ENCODE measurements at places on chromosomes 1 and 21. TPM values are rescaled to one million over a fixed set of nuclear protein-coding genes. Genes with fewer than 3 reads are reported as not detected.

The DMBX1 gene
- total RNA-seq: 0.87 TPM

The S100A3 gene
- total RNA-seq: 123 TPM

The C1orf185 gene
- not detected for total RNA-seq

The AADACL4 gene
- not detected for total RNA-seq

The ZNF593 gene
- total RNA-seq: 46.6 TPM

The MT1HL1 gene
- total RNA-seq: not detected

The SLC2A5 gene
- 0.62 TPM for total RNA-seq

The CFHR1 gene
- total RNA-seq: 0.17 TPM

The MFSD2A gene
- total RNA-seq: 9.9 TPM

The FRRS1 gene
- total RNA-seq: 1.3 TPM

The AK4 gene
- total RNA-seq: 34.6 TPM

The UBL4B gene
- not detected for total RNA-seq

The GBP3 gene
- 0.97 TPM for total RNA-seq

The UCHL5 gene
- 43.4 TPM for total RNA-seq

The TAF12 gene
- total RNA-seq: 12.5 TPM

The MCOLN3 gene
- 2.8 TPM for total RNA-seq

The SPRR1A gene
- total RNA-seq: not detected

The FAM72C gene
- total RNA-seq: 5.7 TPM

The NKAIN1 gene
- 1.1 TPM for total RNA-seq

The GNG4 gene
- total RNA-seq: 13.0 TPM

The CNN3 gene
- total RNA-seq: 59.2 TPM

The KCNA3 gene
- total RNA-seq: not detected

The ST6GALNAC5 gene
- 0.09 TPM for total RNA-seq

The CTPS1 gene
- 85.3 TPM for total RNA-seq

The GCSAML gene
- not detected for total RNA-seq

The TMEM50B gene
- total RNA-seq: 10.5 TPM

The PLA2G2F gene
- not detected for total RNA-seq

The HES3 gene
- not detected for total RNA-seq

The CD52 gene
- total RNA-seq: not detected

The PLD5 gene
- 2.4 TPM for total RNA-seq

The CRYBG2 gene
- 1.3 TPM for total RNA-seq

The OR2L3 gene
- total RNA-seq: not detected

The AGTRAP gene
- total RNA-seq: 85.9 TPM

The FTCD gene
- total RNA-seq: 0.16 TPM

The IVL gene
- total RNA-seq: 0.09 TPM

The HSD11B1 gene
- 0.60 TPM for total RNA-seq

The HMCN1 gene
- 0.02 TPM for total RNA-seq

The RNF186 gene
- total RNA-seq: not detected

The ITLN2 gene
- 0.66 TPM for total RNA-seq

The RUNX1 gene
- 9.1 TPM for total RNA-seq

The XCL2 gene
- total RNA-seq: not detected

The PTPRC gene
- total RNA-seq: not detected

The AGO3 gene
- total RNA-seq: 6.3 TPM

The KIAA0040 gene
- 1.1 TPM for total RNA-seq

The RGL1 gene
- total RNA-seq: 0.79 TPM

The LIN28A gene
- total RNA-seq: not detected

The CYP4A22 gene
- not detected for total RNA-seq

The PRAMEF27 gene
- not detected for total RNA-seq

The OXCT2 gene
- 0.49 TPM for total RNA-seq

The SPRR3 gene
- not detected for total RNA-seq

The CELA3A gene
- not detected for total RNA-seq

The MYCL gene
- total RNA-seq: 1.6 TPM

The PRDX1 gene
- 1,822 TPM for total RNA-seq

The FCRL3 gene
- total RNA-seq: not detected

The FAM78B gene
- total RNA-seq: 0.17 TPM

The RIPPLY3 gene
- 0.55 TPM for total RNA-seq
